Central memory CD4-positive, alpha-beta T cell (primary cell): ENCODE measurements at places on chromosomes 2 and 18.

DNA sequence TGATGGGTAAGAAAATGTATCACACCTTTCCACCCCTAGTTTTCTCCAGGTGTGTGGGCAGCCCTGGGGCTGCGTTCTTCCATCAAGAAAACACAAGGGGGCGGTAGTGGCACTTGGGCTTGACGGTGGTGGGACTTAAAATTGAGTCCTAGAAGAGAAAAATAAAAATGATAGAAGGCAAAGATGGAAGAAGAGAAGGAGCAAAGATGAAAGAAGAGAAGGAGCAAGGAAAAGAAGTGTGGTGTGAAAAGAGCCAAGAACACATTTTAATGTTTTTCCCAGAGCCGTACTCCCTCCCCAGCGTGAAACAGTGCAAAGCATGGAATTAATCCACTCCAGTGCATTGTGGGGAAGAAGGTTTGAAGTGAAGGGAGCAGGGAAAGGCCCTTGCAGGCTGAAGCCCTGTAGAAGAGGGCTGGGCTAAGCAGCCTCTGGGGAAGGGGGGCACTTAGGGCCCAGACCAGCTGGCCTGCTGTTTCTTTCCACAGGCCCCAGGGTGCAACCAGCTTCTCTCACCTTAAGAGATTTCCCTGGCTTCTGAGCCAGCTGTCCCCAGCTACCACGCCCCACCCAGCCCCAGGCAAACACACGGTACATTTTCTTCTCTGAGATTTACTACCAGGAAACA, 256.8 kb downstream of the RNF152 start:
- peak; percentile 15 for DNase-seq

DNA sequence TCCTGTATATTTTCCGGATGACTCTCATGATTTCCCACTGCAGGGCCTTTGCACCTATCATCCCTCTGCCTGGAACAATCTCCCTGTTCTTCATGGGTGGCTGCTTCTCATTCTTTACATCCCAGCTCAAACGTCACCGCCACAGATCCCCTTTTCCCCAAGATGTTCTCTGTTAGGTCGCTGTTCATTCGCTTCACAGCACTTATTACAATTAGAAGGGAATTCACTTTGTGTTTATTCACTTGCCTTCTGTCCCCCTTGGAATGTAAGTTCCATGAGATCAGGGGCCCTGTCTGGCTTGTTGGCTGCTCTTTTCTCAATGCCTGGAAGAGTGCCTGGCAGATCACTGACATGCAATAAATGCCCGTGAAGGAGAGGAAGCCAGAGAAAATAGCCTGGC, 106.7 kb downstream of the FOXI3 start:
- DNase-seq: no peak

DNA sequence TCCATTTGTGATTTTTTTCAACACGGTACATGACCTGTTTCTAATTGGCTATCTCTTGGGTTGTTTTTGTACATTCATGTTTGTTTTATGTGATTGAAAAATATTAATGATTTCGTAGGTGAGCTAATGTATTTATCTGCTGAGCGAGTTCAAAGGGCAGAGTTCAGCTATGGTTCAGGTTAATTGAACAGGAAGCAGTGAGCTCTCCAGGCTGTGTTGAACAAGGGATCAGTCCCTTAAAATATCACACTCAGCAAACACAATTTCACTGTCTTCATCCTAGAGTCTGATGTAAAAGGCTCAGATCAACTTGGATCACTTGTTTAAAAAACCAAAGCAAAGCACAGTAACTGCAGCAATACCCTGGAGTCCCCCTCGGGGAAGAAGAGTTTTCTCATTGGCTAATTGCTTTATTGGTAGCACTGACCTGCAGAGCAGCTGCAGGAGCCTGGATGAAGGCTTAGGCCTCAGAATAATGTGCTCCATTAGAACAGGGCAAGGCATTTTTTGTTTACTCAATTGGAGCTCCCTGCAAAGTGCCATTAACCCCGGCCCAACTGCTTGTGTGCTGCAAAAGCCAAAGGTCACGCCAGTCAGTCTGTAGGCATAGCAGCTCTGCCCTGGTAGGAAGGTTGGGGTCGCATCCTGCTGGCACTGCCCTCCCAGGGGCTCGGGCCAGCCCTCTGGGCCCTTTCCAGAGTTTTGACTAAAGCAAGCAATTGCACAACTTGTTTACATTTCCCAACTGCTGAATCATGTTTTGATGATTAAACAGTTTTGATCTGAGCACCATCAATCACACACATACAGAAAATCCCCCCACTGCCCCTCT, 10.5 kb downstream of the ONECUT2 start:
- no peak for DNase-seq

DNA sequence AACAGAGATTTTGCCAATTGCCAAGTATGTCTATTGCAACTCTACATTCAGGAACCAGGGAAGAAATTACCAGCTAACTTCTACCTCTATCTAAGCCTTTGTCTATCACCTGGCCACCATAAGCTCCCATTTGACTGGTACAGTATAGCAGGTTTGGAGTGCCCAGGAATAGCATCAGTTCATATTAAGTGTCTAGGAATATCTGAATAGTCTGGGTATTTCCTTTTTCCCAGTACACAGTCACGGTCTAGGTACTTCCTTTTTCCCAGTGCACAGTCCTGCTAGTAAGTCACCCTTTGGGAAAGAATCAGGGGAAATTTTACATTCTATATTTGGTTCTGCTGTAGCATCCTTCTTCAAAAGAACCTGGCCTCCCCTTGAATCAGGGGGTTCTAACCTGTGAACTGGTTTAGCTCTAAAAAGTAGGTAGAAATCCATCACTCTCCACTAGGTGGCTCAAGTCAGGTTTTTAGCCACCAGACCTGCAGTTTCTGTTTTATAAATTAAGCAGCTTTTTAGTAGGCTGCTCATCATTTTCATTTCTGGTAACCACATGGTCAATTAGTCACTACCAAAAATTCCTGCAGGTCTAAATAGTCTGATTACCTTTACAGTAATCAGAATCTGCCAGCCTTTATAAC, 49.3 kb upstream of the DNAJC10 start:
- DNase-seq: no peak

DNA sequence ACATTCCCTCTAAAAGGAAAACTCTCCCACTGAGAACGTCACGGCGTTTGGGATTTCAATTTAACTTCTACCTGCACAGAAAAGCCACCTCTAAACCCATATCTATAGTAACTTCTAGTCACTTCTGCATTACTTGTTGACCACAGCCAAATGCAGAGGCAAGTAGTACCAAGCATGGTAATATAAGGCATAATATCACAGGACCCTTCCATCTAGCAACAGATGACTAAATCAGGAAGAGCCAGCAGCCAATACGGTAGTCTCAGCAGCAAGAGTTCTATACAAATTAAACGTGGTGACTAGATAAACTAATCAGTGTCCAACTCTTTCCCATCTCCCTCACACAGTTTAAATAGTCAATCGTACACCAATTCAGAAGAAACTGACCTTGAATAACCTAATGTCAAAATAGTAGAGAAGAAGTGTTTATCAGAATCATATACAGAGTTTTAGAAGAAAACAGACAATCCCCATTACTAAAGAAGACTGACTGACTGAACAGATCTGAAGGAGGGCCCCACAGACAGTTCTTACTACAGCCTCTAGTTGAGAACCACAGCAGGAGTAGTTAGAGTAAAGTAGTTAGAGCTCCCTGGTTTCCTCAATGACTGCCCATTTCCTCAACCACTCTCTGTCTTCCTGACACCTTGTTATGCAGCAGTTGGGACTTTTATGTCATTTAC, 30.0 kb downstream of the MEMO1 start:
- no peak for DNase-seq

DNA sequence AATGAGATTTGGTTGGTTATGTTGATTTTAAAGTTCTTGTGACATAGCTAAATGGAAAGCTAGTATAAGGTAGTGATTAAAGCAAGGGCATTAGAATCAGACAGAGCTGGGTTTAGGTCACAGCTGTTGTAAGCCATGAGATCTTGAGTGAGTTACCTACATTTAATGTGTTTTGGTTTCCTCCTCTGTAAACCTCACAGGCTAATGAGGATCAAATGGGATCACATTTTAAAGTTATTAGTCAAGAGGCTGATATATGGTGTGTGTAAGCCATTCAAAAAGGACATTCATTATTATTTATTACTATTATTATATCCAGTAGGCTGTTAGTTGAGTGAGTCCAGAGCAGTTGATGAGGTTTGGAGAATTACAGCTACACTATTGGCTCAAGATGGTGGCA, 416.2 kb downstream of the IRS1 start:
- no peak for DNase-seq

- DNase-seq: peak; percentile 51
Observed at GRCh38 chr2:162013514-162014475, 60.2 kb downstream of the DPP4 start.

- peak; percentile 18 for DNase-seq
Observed at GRCh38 chr18:5057386-5058348, 139.4 kb downstream of the AKAIN1 start.

GRCh38 chr2:96977631-96978195, 8.7 kb downstream of the FAM178B start:
- DNase-seq: peak; percentile 51

GRCh38 chr2:62010632-62011256, 105.3 kb downstream of the COMMD1 start:
- DNase-seq: no peak

GRCh38 chr2:200781616-200782015, 30.1 kb upstream of the BZW1 start:
- no peak for DNase-seq

- DNase-seq: no peak
Observed at GRCh38 chr2:231111987-231112386, 12.9 kb downstream of the HTR2B start.

GRCh38 chr18:27778441-27778840, 398.5 kb downstream of the CDH2 start:
- DNase-seq: no peak

- DNase-seq: no peak
Observed at GRCh38 chr2:124025171-124025580, at the start of gene CNTNAP5. CNTNAP5 (plus strand) TSS chr2:124025287; CDS start chr2:124025651, 364 bp downstream.

GRCh38 chr2:223590964-223591363, 11.2 kb downstream of the SCG2 start:
- no peak for DNase-seq

DNA sequence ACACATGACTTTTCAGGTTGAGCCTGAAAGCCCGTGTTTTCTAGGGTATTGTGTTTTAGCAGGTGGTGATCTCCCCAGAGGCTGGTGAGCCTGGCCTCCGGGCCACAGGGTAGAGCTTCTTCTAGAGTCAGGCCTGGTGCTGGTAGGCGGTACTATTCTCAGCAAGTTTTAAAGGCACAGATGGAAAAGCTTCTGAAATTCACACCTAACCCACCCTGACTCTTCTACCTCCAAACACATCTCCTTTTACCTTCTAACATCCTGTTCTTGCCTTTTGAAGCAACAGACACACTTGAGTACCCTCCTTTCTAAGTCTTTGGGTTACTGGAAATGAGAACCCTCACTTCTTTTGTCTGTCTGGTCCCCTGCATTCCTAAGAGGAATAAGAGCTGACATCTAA, 191.1 kb downstream of the SETBP1 start:
- DNase-seq: no peak

DNA sequence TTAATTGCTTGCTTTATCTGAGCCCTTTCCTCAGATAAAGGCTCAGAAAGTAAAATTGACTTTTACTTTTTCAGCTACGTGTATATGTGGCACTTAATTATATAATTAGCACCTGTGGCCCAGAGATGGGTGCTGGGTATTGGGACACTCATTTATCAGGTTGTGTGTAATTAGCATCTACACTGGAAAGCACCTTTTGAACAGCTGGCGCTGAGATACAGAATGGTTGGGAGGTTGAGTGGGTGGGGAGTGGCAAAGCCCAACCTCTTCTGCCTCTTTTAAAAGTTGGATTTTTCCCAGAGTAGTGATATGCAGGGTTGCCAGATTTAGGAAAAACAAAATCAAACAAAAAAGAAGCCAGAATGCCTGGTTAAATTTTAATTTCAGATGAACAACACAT, 23.9 kb downstream of the SPTBN1 start:
- no peak for DNase-seq

- no peak for DNase-seq
Observed at GRCh38 chr2:148021059-148021861, at the start of gene MBD5. MBD5 (plus strand) TSS chr2:148021091.

- DNase-seq: no peak
Observed at GRCh38 chr2:101188683-101189405, 37.7 kb upstream of the TBC1D8 start.

DNA sequence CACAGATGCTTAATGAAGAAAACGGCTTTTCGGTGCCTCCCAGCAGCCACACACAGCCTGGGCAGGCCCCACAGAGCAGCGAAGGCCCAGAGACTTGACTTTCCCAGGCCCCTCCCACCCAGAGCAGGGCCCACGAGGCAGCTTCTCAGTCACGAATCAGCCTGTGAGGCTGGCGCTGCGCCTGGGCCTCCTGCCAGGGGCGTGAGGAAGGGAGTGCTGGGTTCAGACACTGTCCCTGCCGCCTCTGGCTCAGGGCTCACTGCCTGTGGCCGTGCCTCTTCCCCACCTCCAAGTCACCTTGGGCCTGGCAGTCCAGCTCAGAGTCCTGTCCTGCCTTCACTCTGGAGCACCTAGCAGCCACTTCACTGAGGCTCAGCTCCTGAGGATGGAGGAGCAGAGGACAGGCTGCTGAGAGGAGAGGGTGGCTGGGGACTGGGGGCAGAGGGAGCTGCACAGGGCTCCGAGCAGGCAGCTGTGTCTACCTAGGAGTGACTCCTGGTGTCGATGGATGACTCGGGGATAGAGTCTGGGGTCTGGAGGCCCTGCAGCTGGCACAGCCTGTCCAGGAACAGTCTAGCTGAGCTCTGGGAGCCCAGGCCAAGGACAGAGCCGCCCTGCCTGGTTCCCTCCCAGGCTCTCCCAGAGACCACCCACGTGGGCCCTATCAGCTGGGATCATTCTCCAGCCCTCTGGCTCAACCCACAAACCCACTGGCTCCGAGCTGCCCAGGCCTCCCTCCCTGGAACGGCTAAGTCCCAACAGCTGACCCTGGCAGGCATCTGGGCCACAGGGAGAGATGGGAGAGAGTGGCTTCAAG, 36.4 kb upstream of the FOSL2 start:
- peak; percentile 18 for DNase-seq

DNA sequence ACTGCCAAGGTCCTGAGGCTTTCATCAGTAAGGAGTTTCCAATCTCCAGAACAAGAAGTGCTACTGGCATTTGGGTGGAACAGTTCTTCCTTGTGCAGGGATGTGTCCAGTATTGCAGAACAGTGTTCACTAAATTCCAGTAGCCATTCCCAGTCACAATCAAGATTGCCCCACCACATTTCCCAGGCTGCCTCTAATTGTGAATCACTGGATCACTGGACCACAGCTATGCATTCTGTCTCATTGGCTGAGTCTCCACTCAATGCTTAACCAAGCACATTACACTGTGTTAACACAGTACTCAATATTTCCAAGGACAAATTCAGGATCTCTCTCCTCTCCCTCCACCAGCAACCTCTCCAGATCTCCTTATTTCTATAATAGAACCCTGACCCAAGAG, 160.2 kb upstream of the CCDC150 start:
- DNase-seq: no peak
